ENCODE measurements at places on chromosomes 6 and 20.

GRCh38 chr20:56469077-56469449, 636 bp downstream of the RTF2 start:
- no peak for DNase-seq

GRCh38 chr6:138592749-138593123, 93.4 kb upstream of the NHSL1 start:
- no peak for DNase-seq

GRCh38 chr20:19947611-19948264, 69.4 kb upstream of the NAA20 start:
- DNase-seq: no peak

DNA sequence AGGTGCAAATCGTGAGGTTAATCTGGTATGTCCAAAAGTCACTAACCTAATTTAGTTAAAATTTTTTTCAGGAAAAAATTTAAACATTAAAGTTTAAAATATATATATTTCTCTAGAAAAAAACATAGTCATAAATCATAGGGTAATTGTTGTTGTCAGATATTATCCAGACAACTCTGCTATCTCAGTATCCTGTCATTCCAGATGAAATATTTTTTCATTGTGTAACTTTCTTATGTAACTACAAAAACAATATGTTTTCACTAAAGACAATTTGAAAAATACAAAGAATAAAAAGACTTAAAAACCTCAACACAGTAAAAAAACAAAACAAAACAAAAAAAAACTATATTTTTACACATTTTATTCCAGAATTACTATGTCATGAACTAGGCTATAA, 57.6 kb downstream of the TENT5A start:
- DNase-seq: no peak

DNA sequence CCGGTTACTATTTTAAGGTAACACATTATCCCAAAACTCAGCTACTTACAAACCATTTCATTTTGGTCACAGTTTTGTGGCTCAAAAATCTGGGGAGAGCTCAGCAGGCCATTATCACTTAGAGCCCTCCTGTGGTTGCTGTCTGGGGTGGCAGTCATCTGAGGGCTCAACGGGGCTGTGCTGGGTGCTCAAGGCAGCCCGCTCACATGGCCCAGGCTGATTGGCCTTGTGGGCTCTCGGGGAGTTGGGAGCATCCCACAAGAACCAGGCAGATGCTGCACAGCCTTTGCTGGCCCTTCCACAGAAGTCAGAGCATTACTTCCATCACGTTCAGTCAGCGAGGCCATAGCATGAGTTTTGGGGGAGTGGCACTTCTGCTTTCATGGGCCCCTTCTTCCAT, 6.3 kb upstream of the VSX1 start:
- DNase-seq: no peak

- no peak for DNase-seq
Measured at GRCh38 chr20:23640671-23641667, 3.2 kb upstream of the CST3 start.
